NCI-H446 (cell line): ENCODE measurements at places on chromosomes 7 and 10.

DNA sequence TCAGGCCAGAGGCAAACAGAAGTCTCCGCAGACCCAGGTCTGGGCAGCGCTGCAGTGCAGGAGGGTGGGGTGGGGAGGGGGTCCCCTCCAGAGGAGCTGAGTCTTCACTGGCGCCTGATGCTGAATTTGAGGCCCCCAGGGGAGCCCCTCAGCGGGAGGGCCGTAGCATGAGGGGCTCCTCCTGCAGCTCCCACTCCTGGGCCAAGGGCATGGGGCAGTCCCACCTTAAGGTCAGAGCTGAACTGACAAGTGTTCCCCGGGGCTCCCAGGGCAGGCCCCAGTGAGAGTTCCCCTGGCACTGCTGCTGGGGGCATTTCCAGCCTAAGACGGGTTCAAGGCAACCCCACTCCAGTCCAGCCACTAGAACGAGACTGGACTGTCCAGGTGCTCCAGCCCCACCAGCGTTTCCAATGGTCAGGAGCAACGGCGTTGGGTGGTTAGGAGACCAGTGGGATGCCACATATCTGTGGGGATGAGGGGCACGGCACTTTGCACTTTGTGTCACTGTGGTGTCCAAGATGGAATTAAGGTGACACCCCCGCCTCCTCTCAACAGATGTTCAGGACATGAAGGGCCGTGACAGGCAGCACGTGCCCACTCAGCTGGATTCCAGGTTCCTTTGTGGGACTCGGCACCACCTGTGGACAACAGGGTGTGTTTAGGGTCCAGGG lies 139.1 kb downstream of the PTPRN2 start:
- no peak for DNase-seq

DNA sequence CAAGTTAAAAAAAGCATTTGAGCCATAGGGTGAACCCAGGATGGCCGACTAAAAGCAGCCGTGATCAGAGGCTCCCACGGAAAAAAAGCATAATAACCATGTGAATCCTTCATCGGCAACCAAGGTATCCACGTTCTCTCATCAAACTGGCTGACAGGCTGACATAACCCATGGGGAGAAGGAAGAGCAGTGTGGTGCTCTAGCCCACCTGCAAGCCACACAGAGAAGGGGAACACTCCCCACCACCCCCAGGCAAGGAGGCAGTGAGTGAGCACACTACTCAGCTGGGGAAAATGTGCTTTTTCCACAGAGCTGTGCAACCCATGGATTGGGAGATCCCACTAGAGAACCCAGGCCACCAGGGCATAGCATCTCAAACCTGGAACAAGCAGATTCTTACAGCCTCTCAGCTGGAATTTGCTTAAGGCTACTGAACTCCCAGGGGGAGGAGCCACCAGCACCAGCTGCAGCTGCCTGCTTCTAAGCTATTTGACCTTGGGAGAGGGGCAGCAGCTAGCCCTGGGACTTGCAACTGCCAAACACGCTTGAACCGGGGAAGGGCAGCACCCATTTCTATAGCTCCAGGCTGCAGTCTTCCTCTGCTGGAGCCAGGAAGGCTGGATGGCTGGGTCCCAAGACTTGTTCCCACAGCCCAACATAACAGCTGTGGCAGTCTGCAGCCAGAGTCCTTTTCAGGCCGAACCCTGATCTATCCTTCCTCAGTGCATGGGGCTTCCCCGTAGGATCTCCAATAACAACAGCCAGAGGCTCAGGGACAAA lies 178.2 kb upstream of the NRG3 start:
- no peak for DNase-seq

GRCh38 chr10:119159332-119159731 lies 6.2 kb downstream of the SFXN4 start:
- DNase-seq = no peak

DNA sequence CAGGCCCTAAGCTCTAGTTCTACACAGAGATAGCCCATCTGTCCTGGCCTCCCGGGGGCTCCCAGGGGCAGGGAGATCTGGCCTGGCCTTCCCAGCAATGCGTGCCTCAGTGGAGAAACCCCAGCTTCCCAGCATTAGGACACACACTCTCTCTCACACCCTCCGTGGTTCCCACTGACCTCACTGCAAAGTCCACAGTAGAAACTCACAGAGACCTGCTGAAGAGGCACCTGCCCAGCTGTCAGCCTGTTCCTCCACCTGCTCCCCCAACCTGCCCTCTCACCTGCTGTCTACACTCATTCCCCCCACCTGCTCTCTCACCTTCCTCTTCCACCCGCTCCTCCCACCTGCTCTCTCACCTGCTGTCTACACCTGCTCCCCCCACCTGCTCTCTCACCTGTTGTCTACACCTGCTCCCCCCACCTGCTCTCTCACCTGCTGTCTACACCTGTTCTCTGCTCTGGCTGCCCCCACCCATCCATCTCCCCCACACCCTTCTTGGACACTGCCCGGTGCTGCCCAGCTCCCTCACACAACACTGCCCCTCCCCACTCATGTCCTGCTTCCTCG lies 21.1 kb upstream of the PFKP start:
- no peak for DNase-seq

- no peak for DNase-seq
Observed at GRCh38 chr7:12884856-12885440, 197.5 kb downstream of the ARL4A start.

GRCh38 chr10:74035303-74035702 lies 37.4 kb downstream of the VCL start:
- DNase-seq = no peak

- no peak for DNase-seq
Observed at GRCh38 chr10:112022196-112022595, 161.4 kb downstream of the GPAM start.
